Activated T-cell treated with anti-CD3 and anti-CD28 coated beads, Interleukin-2, amount 50 U/mL, for 48 hours (primary cell): ENCODE measurements at places on chromosomes 12 and 14.

DNA sequence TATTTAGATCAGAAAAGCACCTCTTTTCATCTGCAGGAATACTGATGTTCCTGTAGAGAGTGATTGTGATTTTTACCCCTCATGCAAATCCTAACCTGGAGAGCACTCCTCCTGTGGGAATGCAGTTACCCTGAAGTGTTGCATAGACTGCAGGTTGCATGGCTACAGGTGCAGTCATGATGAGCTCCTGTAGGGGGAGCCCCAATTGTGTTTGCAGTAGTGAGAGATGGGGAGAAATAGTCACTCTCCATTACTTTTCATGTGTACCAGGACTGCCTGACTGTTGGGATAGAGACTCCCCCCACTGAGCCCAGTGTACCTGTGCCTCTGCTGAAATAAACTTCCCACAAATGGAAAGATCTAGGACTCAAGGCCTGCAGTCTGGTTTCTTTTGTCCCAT is 1086.5 kb downstream of the SLC6A15 start:
- peak; percentile 38 for DNase-seq

- no peak for DNase-seq
These were observed 32.3 kb downstream of the DDX51 start for GRCh38 chr12:132111654-132112304.

DNA sequence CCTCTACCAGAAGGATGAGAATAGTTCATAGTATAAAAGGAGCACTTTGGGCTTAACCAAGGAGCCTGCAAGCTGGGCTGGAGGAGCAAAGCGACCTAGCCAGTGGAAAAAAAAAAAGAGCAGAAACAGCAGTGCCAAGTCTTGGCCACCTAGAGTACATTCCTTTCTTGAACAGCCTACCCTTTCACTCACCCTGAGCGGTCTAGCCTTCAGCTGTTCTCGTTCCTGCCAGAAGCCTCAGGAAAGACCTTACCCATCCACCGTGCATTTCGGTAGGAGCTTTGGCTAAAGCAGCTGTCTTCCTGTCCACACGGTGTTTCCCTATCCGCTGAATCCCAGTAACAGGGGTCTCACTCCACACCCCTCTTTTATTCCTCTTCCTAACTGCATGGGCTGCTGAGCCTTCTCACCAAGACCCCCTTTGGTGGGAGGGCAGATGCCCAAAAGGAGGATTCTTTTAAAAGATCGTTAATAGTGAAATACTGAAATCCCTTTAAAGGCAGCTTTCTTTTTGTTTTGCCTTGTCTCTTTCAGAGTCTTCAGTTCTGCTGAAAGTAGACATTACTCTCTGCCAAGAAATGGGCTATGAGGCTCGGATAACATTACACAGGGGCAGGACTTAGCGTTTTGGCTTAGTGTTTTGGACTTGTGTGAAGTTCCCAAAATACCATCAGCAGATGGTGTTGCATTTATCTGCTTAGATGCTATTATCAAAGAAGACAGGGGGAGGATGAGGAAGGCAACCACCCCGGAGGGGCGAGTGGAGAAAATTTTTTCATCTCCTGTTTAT is 88.5 kb upstream of the METAP2 start:
- no peak for DNase-seq

DNA sequence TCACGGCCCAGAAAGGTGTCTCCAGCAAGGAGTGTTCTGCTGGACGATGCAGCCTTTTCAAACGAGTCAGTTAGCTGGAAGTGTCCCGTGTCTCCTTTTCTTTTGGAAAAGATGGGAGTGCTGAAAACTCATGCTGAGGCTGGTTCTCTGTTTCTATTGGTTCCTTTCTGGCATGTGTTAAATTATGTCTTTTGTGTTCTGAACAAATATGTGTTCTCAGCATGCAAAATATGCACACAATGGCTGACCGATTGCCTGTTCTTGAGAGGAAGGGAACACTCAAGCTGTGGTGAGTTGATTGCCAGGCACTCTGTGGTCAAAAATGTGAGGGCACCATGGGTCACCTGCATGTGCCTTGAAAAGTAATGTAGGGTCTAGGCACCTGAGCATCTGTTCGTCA is 181.3 kb downstream of the CACNA1C start:
- no peak for DNase-seq

GRCh38 chr12:108881953-108882352 is 2.1 kb downstream of the DAO start:
- DNase-seq = no peak
